ENCODE measurements at places on chromosomes 6 and 20. TPM values are rescaled to one million over a fixed set of nuclear protein-coding genes. Genes with fewer than 3 reads are reported as not detected.

Gene IPCEF1
- total RNA-seq: 1.9 TPM

Gene FABP7
- not detected for total RNA-seq

Gene TMC2
- not detected for total RNA-seq

Gene ZC3H12D
- not detected for total RNA-seq

Gene PHACTR1
- 17.0 TPM for total RNA-seq

Gene CCHCR1
- 9.3 TPM for total RNA-seq

Gene SEMG1
- total RNA-seq: not detected

Gene OPN5
- total RNA-seq: not detected

Gene ANKRD66
- total RNA-seq: not detected

Gene EFCAB8
- total RNA-seq: not detected

Gene SEC63
- 25.4 TPM for total RNA-seq

Gene NRSN1
- not detected for total RNA-seq

Gene BACH2
- 1.2 TPM for total RNA-seq

Gene TMEM170B
- total RNA-seq: 2.7 TPM

Gene FAM209B
- total RNA-seq: not detected

Gene BPIFB1
- total RNA-seq: not detected

Gene LPA
- total RNA-seq: not detected

Gene ME1
- total RNA-seq: 19.8 TPM

Gene IL20RA
- 0.48 TPM for total RNA-seq

Gene TRAPPC3L
- total RNA-seq: 0.34 TPM

Gene ELOVL2
- not detected for total RNA-seq

Gene CST2
- not detected for total RNA-seq

Gene SUN5
- total RNA-seq: not detected

Gene ZBTB46
- total RNA-seq: 6.7 TPM

Gene C6orf141
- 28.1 TPM for total RNA-seq

Gene LY6G6C
- not detected for total RNA-seq

Gene HLA-DOA
- not detected for total RNA-seq

Gene ADGRB3
- total RNA-seq: under 0.01 TPM

Gene MAFB
- total RNA-seq: 3.0 TPM

Gene HFE
- 3.4 TPM for total RNA-seq

Gene GRIK2
- total RNA-seq: 0.39 TPM

Gene ZNF311
- total RNA-seq: 0.05 TPM

Gene SPATS1
- total RNA-seq: not detected

Gene TGM2
- total RNA-seq: 448 TPM

Gene OXT
- not detected for total RNA-seq

Gene TMEM244
- total RNA-seq: not detected

Gene C20orf96
- 9.7 TPM for total RNA-seq

Gene DSTN
- 331 TPM for total RNA-seq

Gene GTSF1L
- total RNA-seq: not detected

Gene PPP1R3G
- 1.4 TPM for total RNA-seq

Gene SMLR1
- not detected for total RNA-seq

Gene TCP11
- 0.41 TPM for total RNA-seq

Gene FOXC1
- total RNA-seq: 7.9 TPM

Gene ULBP1
- total RNA-seq: 4.1 TPM

Gene WFDC6
- total RNA-seq: not detected

Gene FAM162B
- 1.5 TPM for total RNA-seq

Gene RBBP8NL
- not detected for total RNA-seq

Gene RIPPLY2
- total RNA-seq: not detected

Gene APOBEC2
- not detected for total RNA-seq

Gene OARD1
- total RNA-seq: 15.2 TPM

Gene PTCHD4
- total RNA-seq: 8.0 TPM

Gene ANKRD6
- 14.0 TPM for total RNA-seq

Gene SLC22A7
- not detected for total RNA-seq

Gene ARID1B
- total RNA-seq: 41.4 TPM

Gene TOX2
- 28.4 TPM for total RNA-seq

Gene TPX2
- total RNA-seq: 31.0 TPM

Gene PNPLA1
- not detected for total RNA-seq

Gene LTB
- 16.5 TPM for total RNA-seq
